NCI-H1930 (cell line): ENCODE measurements at places on chromosomes 5 and 9.

GRCh38 chr9:93245437-93245970, 61.6 kb downstream of the WNK2 start:
- DNase-seq: no peak

DNA sequence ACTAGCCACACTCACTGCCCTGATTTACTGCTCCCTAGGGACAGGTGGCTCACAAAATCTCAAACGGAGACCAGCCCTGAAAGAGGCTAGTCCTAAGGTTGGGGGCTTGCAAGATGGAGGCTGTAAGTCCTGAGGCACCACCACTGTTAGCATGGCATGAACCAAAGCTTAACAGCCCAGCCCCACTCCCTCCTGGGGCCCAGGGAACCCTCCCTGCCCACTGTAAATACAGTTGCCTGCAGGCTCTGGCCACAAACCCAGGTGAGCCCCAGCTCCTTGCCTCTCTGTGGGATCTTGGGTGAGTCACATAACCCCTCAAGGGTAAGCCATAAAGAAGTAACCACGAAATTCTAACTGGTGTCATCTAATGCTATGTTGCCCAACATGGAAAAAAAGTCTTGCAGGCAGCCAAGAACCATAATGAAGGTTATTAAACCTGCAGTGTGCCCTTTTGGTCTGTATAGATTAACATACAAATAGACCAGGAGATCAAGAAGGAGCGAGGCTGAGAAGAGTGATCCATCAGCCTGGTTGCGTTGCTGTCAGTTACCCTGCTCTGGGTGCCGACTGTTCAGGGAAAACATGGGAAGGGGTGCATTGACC, 1.7 kb upstream of the POMT1 start:
- no peak for DNase-seq

DNA sequence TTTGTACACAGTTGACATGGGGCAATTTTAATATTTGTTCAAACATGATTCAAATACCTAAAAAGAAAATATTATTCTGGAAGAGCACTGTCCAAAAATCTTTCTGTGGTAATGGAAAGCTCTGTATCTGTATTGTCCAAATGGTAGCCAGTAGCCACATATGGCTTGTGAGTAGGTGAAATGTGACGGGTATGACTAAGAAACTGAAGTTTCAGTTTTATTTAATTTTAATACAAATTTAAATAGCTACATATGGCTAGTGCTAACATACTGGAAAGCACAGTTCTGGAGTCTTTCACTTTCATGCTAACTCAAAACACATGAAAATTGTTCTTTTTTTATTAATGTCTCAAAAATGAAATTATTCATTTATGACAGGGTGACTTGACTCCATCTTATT, 132.6 kb downstream of the PLK2 start:
- no peak for DNase-seq

DNA sequence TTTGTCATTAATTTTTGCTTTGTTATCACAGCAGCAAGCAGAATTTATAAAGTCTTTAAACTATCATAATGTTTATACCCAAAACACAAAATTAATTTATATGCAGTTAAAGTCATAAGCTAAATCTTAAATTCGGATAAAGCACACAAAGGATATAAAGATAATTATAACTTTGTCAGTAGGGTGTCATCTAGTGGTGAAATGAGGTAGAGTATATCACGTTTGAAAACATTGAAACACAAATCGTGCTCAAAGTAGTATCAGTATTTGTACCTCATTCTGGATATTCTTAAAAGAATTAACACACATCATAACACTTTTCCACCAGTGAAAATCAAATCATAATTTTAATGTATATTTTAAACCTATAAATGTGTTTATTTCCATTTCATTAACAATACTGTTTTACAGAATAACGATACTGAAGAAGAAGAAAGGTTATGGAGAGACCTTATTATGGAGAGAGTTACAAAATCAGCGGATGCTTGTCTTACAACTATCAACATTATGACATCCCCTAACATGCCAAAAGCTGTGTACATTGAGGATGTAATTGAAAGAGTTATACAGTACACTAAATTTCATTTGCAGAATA, 129.5 kb downstream of the NIPBL start:
- no peak for DNase-seq

DNA sequence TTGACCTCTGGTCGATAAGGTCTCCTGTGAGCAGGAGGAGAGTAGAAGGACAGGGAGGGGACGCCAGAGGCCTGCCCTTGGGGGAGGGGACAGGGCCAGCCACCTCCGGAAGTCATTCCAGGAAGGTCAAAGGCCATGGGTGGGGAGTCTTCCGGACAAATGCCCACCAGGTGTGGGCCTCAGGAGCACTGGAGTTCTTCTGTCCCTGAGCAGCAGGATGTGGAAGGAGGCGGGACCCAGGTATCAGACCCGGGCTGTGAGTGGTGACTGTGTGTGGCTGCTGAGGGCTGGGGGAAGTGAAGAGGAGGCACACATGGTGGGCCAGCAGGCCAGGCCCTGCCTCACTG, 13.9 kb downstream of the FGF18 start:
- no peak for DNase-seq

GRCh38 chr5:132070460-132071337, 2.9 kb upstream of the CSF2 start:
- no peak for DNase-seq

DNA sequence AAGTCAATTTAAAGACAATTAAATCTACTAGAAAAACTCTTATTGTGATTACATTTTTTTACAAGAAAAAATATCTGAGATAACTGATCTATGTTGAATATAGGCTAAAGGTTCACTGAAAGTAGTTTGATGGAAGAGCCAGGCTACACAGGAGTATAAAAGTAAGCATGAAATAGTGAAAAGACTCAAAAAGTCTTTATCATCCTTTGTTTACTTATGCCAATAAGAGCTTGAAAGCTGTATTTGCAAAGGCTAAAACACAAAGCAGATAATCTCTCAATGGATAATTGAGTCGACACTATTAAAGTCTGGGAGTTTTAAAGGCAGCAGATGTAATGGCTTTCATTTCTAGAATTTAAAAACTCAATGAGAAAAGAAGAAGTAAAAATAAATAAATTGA, 42.0 kb downstream of the SSBP2 start:
- DNase-seq: no peak
